ENCODE measurements at places on chromosomes 4 and X. TPM values are rescaled to one million over a fixed set of nuclear protein-coding genes. Genes with fewer than 3 reads are reported as not detected.

The GPRASP3 gene
- 2.5 TPM for total RNA-seq

GRCh38 chr4:30450474-30450873, 269.7 kb upstream of the PCDH7 start:
- H3K36me3 ChIP-seq, result peaks cover 7% of the 10 kb centered on the region
- DNase-seq, result no peak
- H3K27ac ChIP-seq, result no peak overlapping the region
- H3K4me3 ChIP-seq, result no peak overlapping the region

- H3K4me3 ChIP-seq, result no peak overlapping the region
- peak overlapping the region; percentile 20 for H3K27ac ChIP-seq
- peaks cover 9% of the 10 kb centered on the region for H3K4me1 ChIP-seq
- no peaks in the 10 kb centered on the region for H3K27me3 ChIP-seq
Observed at GRCh38 chr4:22071749-22072148, 123.2 kb upstream of the KCNIP4 start.

DNA sequence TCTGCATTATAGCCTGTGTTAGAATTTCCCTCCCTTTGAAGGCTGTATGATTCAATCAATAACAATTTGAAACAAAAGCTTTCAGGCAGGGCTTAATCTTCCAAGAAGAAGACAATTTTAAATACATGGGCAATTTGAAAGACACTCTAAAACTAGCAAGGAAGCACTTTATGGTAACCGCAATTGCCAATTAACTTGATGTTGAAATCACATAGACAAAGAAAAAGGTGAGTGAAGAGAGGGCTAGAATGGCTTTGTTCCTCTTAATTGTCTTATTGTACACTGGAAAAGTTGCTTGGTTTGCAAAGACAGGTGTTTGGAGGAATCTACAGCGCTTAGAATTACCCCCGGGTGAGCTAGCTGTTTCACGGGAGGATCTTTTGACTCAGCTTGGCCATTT, 74.4 kb upstream of the PRKX start:
- no peak for DNase-seq
- peaks cover 24% of the 10 kb centered on the region for H3K27me3 ChIP-seq
- H3K27ac ChIP-seq, result no peak overlapping the region
- no peaks in the 10 kb centered on the region for H3K36me3 ChIP-seq
- no peak overlapping the region for H3K4me3 ChIP-seq

The MAGEC3 gene
- not detected for total RNA-seq

All from MCF 10A (cell line).